ENCODE measurements at places on chromosomes 1 and 21.

- no peak for DNase-seq
These were observed 16.0 kb downstream of the IRF2BP2 start for GRCh38 chr1:234593771-234594504.

GRCh38 chr1:76142771-76143540, 68.4 kb downstream of the ST6GALNAC3 start:
- DNase-seq: peak; percentile 17

DNA sequence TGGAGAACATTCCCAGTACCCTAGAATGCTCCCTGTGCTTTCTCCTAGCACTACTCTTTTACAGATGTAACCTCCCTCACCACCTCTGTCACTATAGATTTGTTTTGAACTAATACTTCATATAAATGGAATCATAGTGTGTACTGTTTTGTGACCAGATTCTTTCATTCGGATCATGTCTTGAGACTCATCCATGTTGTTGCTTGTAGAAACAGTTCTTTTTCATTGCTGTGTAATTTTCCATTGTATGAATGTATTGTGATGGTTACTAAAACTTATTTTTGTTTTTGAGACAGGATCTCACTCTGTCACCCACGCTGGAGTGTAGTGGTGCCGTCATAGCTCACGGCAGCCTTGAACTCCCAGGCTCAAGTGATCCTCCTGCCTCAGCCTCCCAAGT, 2.7 kb downstream of the MAST2 start:
- DNase-seq: no peak

- DNase-seq: no peak
These were observed 26.1 kb upstream of the SLAMF6 start for GRCh38 chr1:160548960-160549664.

GRCh38 chr1:55012661-55013060, 13.9 kb downstream of the BSND start:
- no peak for DNase-seq

GRCh38 chr1:58785442-58786058, 1.7 kb upstream of the JUN start:
- peak; percentile 38 for DNase-seq

GRCh38 chr1:4700801-4701200, 46.4 kb downstream of the AJAP1 start:
- no peak for DNase-seq

DNA sequence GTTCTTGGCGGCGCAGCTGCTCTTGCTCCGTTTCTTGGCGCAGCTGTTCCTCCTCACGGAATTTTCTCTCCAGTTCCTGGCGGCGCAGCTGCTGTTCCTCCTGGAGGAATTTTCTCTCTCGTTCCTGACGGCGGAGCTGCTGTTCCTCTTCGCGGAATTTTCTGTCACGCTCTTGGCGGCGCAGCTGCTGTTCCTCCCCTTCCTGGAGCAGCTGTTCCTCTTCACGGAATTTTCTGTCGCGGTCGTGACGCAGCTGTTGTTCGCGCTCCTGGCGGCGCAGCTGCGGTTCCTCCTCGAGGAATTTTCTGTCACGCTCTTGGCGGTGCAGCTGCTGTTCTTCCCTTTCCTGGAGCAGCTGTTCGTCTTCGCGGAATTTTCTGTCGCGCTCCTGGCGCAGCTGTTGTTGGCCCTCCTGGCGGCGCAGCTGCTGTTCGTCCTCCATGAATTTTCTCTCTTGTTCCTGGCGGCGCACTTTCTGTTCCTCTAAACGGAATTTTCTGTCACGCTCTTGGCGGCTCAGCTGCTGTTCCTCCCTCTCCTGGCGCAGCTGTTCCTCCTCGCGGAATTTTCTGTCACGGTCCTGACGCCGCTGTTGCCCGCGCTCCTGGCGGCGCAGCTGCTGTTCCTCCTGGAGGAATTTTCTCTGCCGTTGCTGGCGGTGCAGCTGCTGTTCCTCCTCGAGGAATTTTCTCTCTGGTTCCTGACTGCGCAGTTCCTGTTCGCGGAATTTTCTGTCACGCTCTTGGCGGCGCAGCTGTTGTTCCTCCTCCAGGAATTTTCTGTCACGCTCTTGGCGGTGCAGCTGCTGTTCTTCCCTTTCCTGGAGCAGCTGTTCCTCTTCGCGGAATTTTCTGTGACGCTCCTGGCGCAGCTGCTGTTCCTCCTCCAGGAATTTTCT, 7.0 kb downstream of the TCHH start:
- DNase-seq: peak; percentile 17

- DNase-seq: no peak
These were observed 287.0 kb downstream of the GPATCH2 start for GRCh38 chr1:217343907-217344306.

- DNase-seq: peak; percentile 30
These were observed 142.2 kb upstream of the KRTAP19-8 start for GRCh38 chr21:31180256-31181081.

DNA sequence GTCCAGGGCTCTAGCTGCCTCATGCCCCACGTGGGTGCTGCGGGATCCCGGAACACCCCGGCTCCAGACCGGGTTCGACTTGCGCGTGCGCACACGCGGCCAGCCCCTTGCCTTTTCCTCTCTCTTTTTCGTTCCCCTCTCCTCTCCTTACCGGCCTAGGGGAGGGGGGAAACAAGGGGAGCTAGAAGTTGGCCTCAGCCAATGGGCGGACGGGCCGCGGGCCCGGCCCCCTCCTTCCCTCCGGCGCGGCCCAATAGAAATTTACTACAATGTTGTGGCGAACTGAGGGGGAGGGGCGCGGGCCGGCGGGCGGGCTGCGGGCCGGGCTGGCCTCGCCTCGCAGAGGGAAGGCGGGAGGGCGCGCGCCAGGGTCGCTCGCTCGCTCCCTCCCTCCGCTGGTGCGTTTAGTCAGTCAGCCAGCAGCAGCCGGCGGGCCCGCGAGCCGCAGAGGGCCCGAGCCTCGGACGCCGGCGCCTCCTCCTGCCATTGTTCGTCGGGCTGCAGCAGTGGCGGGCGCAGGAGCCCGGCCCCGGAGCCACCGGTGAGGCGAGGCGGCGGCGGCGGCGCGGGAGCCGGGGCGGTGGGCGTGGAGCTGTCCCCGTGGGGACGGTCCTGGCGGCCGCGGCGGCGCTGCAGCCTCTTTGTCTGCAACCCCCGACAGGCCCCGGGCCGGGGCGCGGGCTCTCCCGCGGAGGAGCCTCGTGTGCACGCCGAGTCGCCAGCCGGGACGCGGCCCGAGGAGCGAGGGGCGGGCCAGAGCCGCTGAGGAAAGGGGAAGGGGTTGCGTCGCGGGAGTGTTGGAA, at the start of gene EPB41:
EPB41 (plus strand) TSS at position 342 of the 803 bp plus-strand sequence. CDS start 72,869 bp downstream, outside the sequence.
- DNase-seq: peak; percentile 77

GRCh38 chr1:6097824-6098223, 52.1 kb downstream of the KCNAB2 start:
- DNase-seq: no peak

DNA sequence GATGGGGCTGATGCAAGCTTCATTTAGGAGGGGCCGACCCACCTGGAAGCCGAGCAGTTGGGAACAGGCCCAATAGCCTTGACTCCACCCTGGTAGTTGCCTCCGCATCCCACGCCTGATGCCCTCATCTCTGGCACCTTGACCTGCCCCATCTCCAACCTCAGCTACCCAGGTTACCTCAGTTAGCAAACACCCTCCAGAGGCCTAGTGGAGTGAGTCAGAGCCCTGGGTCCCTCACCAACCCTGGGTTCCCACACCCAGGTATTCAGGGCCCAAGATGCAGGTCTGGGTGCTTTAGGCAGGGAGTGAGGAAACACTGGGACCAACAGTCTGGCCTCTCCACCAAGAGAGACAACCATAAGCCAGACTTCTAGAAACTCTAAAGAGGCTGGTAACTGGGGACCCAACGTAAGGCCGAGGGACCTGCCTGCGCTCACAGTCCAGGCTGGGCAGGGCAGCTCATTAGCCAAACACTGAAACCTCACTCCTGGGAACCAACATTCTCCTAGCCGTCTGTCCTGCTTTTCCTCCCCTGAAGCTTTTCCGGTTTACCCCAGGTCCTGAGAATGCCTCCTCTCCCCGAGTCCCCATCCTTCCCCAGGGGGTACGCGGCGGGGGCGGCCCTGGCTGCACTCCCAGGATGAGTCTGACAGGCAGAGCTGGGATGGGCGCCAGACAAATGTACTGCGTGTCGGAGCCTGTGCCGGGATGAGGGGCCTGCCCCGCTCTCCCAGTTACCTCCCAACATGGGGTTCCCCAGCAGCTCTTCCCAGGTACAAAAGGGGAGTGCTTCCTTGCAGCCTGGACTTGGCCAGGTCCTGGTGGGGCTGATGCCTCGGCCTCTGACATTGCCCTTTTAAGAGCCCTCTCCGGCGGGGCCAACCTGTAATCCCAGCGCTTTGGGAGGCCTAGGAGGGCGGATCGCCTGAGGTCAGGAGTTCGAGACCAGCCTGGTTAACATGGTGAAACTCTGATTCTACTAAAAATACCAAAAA, 8.9 kb upstream of the CELSR2 start:
- DNase-seq: peak; percentile 56

DNA sequence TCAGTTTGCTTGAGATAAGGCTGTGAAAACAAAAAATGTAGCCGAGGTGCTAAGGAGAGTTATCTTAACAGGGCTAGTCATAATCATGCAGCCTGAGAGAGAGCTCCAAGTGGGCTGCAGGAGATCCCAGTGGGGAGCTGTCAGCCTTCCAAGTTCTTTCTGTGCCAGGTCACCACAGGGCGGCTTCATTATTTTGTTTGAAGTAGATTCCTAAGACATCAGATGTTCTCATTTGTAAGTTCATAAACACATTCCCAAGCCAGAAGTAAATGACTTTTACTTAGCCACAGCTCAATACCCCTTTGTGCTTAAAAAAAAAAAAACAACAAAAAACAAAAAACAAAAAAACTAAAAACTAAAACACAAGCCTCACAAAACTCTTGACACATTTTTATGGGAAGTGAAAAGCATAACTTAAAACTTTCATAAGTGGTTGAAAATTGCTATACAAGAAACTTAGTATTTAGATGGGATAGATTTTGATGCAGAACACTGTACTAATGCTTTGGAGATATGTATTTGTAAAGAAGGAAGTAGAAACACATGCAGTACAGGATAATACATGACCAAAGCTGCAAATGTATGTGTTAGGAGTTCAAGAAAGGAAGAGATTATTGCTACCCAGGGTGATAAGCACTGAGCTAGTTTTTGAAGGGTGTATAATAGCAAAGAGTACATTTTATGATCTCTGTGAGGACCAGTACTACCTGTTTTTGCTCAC, 8.6 kb downstream of the CDC14A start:
- peak; percentile 10 for DNase-seq

- no peak for DNase-seq
These were observed 231.1 kb downstream of the DISC1 start for GRCh38 chr1:231857609-231858135.

GRCh38 chr1:25642574-25643108, 26.1 kb downstream of the MAN1C1 start:
- DNase-seq: peak; percentile 63

DNA sequence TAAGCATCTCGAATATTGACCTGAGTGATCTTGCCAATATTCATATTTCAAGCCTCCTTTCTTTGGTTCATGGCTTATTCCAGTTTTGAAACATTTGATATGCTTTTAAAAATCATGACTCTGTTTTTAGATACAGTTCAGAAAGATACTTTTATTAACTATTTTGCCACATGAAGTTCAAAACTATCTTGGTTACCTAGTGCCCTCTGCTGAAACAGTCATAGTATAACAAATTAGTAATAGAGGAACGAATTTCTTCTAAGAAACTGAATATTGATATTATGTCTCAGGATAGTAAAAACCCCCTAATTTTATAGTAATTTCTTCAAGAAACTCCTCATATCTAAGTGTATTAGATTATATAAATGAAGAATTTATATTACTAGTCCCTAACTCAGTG, 52.6 kb upstream of the RC3H1 start:
- DNase-seq: peak; percentile 26

- no peak for DNase-seq
These were observed 43.2 kb downstream of the DNM3 start for GRCh38 chr1:171884475-171884874.

DNA sequence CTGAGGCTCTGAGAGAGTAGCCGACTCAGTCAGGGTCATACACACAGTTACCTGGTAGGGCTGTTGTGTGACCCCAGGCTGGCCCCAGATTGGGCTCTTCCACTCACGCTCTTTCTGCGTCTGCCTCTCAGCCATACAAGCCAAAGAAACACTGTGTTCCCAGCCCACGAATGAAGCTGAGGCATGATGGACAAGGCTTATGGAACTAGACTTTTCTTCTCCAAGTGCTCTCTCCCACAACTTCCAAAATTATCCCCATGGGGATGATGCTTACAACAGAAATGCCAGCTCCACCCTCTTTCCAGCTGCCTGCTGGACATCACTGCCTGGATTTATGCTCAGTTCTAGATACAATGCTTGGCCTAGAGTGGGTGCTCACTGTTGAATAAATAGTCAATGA, 102.8 kb upstream of the JUN start:
- DNase-seq: peak; percentile 70

DNA sequence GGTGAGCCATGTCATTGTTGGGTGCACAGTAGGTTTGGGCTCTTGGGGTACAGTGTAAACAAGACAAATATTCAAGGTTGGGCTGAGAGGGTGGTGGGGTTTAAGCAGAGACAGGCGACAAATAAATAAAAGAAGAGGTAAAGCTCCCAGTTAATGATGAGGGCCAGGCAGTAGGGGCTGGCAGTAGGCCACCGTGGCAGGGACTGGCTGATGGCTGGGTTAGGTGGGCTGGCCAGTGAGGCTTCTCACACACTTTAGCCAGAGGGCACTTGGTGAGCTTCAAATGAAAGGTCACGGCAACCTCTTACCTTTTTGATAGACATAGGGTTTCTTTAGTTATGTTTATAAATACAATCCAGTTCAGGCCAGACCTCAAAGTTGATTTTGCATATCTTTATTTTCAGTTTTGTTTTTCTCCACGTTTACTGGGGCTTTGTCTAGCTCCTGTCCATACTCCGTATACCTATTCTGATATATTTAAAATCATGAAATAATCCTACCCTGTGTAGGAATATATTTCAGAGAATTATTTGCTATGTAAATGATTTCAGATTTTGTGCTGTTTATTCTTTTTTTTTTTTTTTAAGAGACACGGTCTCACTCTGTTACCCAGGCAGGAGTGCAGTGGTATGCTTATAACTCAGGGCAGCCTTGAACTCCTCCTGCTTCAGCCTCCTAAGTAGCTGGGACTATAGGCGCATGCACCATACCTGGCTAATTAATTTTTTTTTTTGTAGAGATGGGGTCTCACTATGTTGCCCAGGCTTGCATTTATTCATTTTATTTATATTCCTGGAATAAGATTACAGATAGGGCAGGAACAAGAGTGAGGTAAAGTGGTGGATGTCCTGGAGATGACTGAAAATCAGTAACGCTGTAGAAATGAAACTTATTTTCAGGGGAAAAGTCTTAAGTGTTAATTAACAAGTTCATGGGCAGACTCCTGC, 122.7 kb downstream of the RYR2 start:
- no peak for DNase-seq

- peak; percentile 72 for DNase-seq
These were observed 19.7 kb downstream of the MFAP2 start for GRCh38 chr1:16960560-16961296.

- DNase-seq: no peak
These were observed 123.2 kb downstream of the SLC30A10 start for GRCh38 chr1:219805191-219805590.

- DNase-seq: no peak
These were observed 9.6 kb downstream of the SMAP2 start for GRCh38 chr1:40383095-40383487.

- peak; percentile 97 for DNase-seq
These were observed 2.0 kb downstream of the ADAMTS1 start for GRCh38 chr21:26842974-26843932.
